ENCODE measurements at places on chromosomes 2 and 18.

GRCh38 chr2:113091231-113091896, 23.6 kb downstream of the IL1F10 start:
- no peak for DNase-seq

DNA sequence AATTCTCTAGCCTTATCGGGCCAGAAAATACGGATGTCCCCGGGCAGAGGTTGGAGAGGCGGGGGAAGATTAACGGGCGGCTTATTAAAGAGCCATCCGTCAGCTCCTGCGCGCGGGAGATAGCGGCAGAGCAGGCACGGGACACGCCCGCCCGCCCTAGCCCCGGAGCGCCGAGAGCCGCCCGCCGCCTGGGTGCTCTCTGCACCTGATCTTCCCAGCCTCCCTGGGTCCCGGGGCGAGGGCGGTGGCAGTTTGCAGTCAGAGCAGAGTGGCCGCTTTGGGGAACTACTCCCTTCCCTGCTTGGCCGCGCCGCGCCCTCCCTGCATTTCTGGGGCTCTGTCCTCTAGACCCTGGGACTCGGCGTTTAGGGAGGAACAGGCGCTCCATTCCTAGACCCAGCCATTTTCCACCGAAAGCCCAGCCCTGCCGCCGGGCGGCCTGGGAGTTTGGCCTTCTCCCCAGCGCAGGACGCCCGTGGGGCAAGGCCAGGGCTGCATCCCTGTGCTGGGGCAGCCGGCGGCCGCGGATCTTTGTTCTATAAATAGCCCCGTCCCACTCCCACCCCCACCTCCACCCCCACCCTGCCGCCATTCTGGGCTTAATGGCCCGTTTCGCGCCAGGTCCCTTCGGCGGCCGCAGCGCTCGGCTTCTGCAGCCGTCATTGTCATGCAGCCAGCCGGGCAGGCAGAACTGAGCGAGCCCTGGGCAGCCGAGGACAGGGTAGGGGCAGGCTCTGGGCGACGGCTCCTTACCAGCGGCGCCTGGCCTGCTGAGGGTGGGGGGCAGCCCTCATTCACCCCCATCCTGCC, 6.6 kb downstream of the GAD1 start:
- DNase-seq, result peak; percentile 66

GRCh38 chr2:37780387-37780676, 108.9 kb upstream of the CDC42EP3 start:
- no peak for DNase-seq

DNA sequence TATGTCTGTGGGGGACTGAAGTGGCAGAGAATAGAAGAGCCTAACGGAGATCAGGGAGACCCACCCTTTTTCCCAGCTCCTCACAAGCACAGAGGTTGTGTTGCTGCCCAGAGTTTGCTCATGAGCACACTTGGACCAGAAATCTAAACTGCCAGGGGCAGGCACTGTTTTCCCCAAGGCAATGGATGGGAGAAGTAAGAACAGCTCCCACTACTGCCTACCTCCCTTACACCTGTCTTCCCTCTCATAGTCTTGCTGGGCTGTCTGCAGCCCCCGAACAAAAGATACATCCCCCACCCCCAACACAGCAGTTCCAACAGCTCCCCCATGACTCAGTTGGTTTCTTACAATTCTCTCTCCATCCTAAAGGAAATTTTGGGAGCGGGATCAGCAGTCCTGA, 48.1 kb upstream of the CD226 start:
- DNase-seq, result no peak

DNA sequence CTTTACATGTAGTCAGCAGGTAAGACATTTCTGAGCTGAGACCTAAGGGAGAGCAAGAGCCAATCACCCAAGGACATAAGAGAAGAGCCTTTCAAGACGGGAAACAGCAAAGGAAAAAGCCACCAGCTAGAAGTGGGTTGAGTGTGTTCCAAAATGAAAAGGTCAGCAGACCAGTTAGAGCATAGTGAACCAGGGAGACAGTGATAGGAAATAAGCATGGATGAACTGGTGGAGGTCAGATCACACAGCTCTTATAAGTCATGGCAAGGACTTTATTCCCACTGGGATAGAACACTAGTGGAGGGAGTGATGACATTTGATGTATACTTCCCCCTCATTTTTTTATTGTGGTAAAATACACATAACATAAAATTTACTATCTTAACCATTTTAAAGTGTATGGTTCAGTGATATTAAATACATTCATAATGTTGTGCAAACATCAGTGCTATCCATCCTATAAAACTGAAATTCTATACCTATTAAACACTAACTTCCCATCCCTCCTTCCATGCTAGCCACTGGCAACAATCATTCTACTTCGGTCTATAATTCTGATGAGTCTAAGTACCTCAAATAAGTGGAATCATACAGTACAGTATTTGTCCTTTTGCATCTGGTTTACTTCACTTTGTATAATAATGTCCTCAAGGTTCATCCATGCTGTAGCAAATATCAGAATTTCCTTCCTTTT, 155.8 kb upstream of the WDSUB1 start:
- no peak for DNase-seq

DNA sequence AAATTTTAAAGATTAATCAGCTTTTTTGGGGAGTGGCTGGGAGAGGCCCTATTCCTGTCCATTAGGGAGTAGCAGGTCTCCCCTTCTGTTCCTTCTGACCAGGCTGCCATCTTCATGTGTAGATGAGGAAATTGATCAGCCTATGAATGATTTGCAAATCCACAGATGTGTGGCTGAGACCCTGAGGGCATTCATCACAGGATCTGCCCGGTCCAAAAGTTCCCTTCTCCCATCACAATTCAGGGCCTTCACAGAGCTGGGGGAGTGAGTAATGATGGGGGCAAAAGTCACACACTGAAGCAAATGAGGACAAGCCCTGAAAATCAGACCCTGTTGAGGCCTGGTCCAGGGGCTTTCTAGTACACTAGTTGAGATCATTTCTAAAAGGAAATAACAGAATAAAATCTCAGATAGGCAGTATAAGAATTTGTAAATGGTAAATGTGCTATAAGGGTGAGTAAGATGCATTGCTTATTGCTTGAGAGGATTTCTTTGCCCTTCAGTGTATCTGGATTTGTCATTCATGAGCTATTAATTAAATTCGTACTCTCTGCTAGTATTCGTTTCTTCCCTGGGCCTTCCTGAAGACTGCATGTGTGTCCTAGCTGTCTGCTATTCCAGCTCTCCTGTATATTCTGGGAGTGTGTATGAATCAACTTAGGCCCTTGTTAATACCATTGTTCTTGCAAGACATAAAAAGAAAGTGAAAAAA, 53.2 kb downstream of the SETBP1 start:
- no peak for DNase-seq

DNA sequence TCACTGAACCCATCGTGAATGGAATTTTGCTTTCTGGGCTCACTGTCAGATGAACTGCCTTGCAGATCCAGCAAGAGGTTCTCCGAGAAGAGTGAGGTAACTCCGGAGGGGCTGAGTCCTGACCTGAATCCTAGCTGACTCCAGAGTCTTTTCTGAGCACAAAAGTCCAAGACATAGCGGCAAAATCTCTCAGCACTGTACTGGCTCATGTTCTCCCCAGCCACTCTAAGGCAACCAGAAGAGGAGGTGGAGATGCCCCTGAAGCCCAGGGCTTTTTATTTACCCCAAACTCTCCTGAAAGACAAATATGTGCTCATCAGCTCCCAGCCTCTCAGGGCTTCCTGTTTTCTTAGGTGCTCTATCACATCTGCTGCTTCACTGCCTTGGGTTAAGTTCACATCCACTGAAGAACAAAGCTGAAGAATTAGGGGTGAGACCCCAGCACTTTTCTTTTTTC, 221.8 kb downstream of the MREG start:
- no peak for DNase-seq

GRCh38 chr18:33923980-33924379, 300.7 kb downstream of the NOL4 start:
- no peak for DNase-seq

- no peak for DNase-seq
Observed at GRCh38 chr2:60819155-60819862, 62.1 kb upstream of the REL start.

DNA sequence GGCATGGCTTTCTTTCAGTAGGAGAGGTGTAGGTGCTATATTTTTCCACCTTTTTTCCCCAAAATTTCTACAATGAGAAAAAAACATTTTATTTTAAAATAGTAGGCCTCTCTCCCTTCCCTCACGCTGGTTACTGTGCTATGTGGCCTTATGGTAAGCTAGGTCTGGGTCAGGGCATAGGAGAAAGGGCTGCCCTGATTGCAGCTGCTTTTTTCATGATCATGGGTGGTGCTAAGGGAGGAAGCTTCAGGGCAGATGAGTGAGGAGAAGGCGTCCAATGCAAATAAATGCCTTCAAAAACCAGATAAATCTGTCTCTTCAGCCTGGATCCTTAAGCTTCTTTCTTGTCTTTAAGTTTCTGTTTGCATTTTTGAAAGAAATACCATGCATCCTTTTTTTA, 246.4 kb downstream of the ALPK2 start:
- DNase-seq, result no peak

GRCh38 chr2:48728840-48729239, 26.7 kb downstream of the LHCGR start:
- DNase-seq, result no peak

DNA sequence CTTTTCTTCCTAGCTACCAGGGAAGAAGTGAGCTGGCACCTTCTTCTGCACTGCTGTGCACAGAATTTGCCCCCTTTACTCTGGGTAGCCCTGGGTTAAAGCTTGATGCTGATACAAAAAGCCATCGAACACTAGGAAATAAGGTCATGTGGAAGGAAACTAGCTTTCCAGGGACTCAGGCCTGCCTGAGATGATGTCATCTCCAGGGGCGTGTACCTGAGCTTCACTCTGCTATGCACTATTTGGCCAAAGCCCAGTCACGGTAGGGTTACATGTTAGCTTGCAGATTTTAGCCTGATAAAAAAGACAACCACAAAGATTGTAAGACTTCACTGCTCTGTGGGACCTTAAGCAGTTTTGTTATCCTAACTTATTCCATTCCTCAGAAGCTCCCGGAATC, 20.4 kb downstream of the EDAR start:
- DNase-seq, result no peak
